T-helper 17 cell (primary cell): ENCODE measurements at places on chromosomes 5 and 9.
A peak's percentile ranks its signal among the peaks of the same experiment; 100 is the strongest.

DNA sequence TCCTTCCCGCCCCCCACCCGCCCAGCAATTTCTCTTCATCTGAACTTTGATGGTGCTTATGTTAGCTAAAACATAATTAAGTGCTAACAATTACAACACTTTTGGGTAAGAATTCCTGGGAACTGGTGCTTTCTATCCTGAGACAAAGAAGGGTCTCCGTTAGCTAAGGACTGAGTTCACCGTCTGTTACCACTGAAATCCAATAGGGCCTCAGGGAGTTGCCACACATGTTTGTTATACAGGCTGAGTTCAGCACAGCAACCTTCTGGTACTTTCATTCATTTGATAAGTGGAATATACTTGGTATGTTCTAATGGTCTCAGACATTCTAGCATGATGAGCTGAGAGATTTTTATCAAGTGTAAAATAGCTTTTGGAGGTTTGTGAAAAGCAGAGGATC is 437.9 kb downstream of the EFNA5 start:
- no peak overlapping the region for H3K27ac ChIP-seq
- DNase-seq, result no peak
- no peaks in the 10 kb centered on the region for H3K36me3 ChIP-seq
- H3K4me1 ChIP-seq, result no peaks in the 10 kb centered on the region
- no peaks in the 10 kb centered on the region for H3K27me3 ChIP-seq
- no peak overlapping the region for H3K4me3 ChIP-seq

- H3K4me3 ChIP-seq, result no peak overlapping the region
- H3K36me3 ChIP-seq, result peaks cover 5% of the 10 kb centered on the region
- H3K4me1 ChIP-seq, result no peaks in the 10 kb centered on the region
- no peak overlapping the region for H3K27ac ChIP-seq
- no peaks in the 10 kb centered on the region for H3K27me3 ChIP-seq
These were observed 26.1 kb upstream of the LARP1 start for GRCh38 chr5:154728939-154729588.

DNA sequence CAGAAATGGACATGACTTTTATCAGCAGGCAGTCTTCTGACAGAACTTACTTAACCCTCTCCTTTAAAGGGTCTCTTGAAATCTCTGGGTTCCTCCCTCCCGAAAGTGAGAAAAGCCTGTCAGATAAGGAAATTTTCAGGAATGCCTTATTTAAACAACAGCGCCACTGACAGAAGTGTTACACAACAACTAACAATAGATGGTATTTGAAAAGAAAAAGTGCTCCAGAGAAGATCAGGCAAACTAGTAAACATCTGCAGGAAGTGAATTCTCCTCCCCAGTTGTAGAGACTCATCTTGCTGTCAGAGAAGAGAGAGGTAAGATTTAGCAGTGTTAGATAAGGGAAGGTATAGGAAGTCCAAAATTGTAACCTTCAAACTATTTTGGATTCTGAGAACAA is 107.2 kb upstream of the NFIL3 start:
- H3K27ac ChIP-seq, result no peak overlapping the region
- H3K36me3 ChIP-seq, result no peaks in the 10 kb centered on the region
- no peak for DNase-seq
- no peak overlapping the region for H3K4me3 ChIP-seq
- H3K4me1 ChIP-seq, result peaks cover 3% of the 10 kb centered on the region

- H3K4me3 ChIP-seq, result no peak overlapping the region
- H3K36me3 ChIP-seq, result no peaks in the 10 kb centered on the region
- H3K27ac ChIP-seq, result no peak overlapping the region
- no peak for DNase-seq
- H3K27me3 ChIP-seq, result no peaks in the 10 kb centered on the region
- H3K4me1 ChIP-seq, result peaks cover 7% of the 10 kb centered on the region
These were observed 44.7 kb upstream of the DMAC1 start for GRCh38 chr9:7844242-7844641.

GRCh38 chr9:93049491-93049890 is 9.0 kb upstream of the SUSD3 start:
- peaks cover 20% of the 10 kb centered on the region for H3K4me1 ChIP-seq
- peak overlapping the region; percentile 41 for H3K27ac ChIP-seq
- H3K36me3 ChIP-seq, result no peaks in the 10 kb centered on the region
- no peak overlapping the region for H3K4me3 ChIP-seq
- no peaks in the 10 kb centered on the region for H3K27me3 ChIP-seq
- no peak for DNase-seq

DNA sequence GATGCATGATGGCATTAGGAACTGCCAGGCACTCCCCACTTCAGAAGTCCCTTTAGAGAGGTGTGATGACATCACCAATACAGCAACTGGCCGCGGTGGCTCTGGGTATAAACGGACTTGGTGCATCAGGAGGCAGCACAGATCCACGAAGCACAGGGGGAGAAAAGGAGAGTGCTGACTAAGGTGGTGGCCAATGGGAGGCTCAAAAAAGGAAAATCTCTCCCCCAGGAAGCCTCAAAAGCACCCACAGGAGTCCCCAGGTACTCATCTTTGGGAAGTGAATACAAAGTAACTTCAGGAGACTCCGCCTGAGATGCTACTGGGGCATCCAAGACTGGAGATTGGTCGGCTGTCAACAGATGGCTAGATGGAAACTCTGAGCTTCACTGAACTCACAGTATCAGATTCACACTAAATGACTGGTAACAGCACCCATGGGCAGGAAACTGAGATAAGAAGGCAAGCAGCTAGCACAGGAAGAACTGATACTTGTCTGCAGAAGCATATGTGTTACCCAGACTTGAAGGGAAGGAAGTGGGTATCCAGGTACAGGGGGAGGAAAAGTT is 7.6 kb downstream of the TTC39B start:
- H3K27me3 ChIP-seq, result no peaks in the 10 kb centered on the region
- peak overlapping the region; percentile 88 for H3K4me3 ChIP-seq
- peaks cover 52% of the 10 kb centered on the region for H3K4me1 ChIP-seq

DNA sequence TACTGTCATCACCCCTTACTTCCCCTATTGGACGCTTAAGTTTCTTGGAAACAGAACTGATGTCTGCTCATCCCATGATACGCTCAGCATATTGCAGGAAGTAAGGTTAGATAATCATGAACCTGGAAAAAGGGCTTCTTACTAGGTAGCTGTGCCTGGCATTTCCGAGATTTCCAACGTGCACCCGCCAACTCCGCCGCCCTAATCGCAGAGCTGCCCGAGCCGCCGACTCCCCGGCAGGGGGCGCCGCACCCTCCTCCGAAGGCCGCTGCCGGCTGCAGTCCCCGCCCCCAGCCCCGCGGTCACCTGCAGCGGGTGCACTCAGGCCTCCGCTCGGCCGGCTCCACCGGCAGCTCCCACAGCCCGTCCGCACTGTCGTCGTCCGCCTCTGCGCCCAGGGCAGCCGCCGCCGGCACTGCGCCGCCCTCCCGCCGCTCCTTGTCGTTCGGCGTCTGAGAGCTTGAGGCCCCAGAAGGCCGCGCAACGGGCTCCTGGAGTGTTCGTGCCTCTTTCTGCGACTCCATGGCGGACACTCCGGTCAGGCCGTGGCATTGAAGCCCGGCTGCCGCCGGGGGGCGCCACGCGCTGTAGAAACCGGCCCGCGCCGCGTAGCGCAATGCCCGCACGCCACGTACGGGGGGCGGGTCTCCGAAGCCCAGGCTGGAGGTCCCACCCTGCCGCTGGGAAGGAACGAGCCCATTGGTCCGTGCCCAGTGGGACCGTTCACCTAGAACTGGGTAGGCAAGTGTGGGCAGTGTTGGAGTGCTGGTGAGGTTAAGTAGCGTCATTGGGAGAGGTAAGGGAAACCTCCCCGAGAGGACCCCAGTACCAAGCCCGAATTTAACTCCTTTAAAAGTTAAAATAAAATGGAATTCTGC is at the start of gene DTWD2:
Gene DTWD2 (minus strand): TSS at position 560 of the 878 bp plus-strand sequence. CDS start 36 bp downstream, at position 524.
- H3K4me1 ChIP-seq, result peaks cover 15% of the 10 kb centered on the region
- DNase-seq, result peak; percentile 91
- no peaks in the 10 kb centered on the region for H3K27me3 ChIP-seq
- H3K27ac ChIP-seq, result peak within 1 kb of the TSS; percentile 51
- H3K4me3 ChIP-seq, result peak within 1 kb of the TSS; percentile 79
- H3K36me3 ChIP-seq, result no peaks in the 10 kb centered on the region

DNA sequence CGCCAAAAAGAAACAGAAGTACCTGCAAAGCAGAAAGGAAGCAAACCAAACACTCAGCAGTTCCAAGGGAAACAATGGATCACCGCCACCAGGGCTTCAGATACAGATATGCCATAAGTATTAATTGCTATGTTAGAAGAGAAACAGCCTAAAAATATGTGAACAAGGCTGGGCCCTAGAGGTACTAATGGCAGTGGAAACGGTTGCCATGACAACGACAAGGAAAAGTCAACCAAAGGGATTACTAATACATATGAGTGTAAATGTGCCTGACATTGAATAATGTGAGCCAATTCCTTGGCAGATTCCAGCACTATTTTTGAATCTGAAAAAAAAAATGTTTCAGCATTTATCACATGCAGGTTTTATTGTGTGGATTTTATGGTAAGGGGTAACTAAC is 75.0 kb downstream of the CAVIN4 start:
- no peaks in the 10 kb centered on the region for H3K4me1 ChIP-seq
- H3K36me3 ChIP-seq, result no peaks in the 10 kb centered on the region

- peaks cover 5% of the 10 kb centered on the region for H3K36me3 ChIP-seq
- no peak overlapping the region for H3K4me3 ChIP-seq
- DNase-seq, result no peak
- H3K27ac ChIP-seq, result no peak overlapping the region
These were observed 93.5 kb upstream of the ATG10 start for GRCh38 chr5:81878333-81878732.

GRCh38 chr9:37596504-37596903 is 4.1 kb upstream of the TOMM5 start:
- peaks cover 6% of the 10 kb centered on the region for H3K36me3 ChIP-seq
- DNase-seq, result no peak
- peaks cover 36% of the 10 kb centered on the region for H3K27me3 ChIP-seq
- no peak overlapping the region for H3K27ac ChIP-seq
- no peak overlapping the region for H3K4me3 ChIP-seq

- peaks cover 60% of the 10 kb centered on the region for H3K4me1 ChIP-seq
- no peaks in the 10 kb centered on the region for H3K27me3 ChIP-seq
- peak overlapping the region; percentile 96 for H3K27ac ChIP-seq
- no peak for DNase-seq
- H3K36me3 ChIP-seq, result peaks cover 2% of the 10 kb centered on the region
These were observed 11.5 kb downstream of the PRRC2B start for GRCh38 chr9:131405428-131405827.

DNA sequence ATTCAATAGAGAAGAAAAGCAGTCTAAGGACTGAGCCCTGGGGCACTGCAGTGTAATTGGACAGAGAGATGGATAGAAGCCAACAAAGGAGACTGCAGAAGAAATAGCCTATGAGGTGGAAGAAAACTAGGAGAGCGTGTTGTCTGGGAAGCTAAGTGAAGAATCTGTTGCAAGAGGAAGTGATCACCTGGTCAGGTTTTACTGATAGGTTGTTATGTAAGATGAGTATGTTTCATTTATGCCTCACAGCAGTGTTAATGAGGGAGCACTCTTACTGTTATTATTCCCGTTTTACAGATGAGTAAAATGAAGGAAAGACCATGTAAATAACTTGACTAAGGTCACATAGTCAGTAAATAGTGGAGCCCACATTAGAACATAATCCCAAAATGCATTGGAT is 80.0 kb upstream of the GRHPR start:
- H3K4me3 ChIP-seq, result no peak overlapping the region
- H3K36me3 ChIP-seq, result peaks cover 2% of the 10 kb centered on the region
- no peak for DNase-seq

DNA sequence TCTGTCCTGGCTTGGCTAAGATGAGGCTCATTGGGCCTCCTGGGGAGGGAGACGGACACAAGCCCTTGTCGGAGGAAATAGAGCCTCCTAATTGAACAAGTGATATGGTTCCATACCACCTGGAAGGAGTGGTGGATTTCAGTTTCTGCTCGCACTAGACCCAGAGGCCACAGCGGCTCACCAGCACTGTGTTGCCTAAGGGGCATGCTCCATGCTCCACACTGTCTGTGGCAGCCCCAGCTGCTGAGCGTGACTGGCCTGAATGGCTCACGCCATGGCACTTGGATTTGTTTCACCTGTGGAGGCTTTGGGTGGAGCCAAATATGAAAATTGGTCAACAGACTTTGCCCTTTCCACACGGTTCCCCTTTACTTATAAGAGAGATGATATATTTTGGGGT is 181.1 kb downstream of the HSPA4 start:
- H3K4me1 ChIP-seq, result peaks cover 12% of the 10 kb centered on the region
- DNase-seq, result no peak
- peaks cover 26% of the 10 kb centered on the region for H3K27me3 ChIP-seq
- no peak overlapping the region for H3K4me3 ChIP-seq
- H3K27ac ChIP-seq, result no peak overlapping the region

- no peak overlapping the region for H3K4me3 ChIP-seq
- no peak overlapping the region for H3K27ac ChIP-seq
- no peaks in the 10 kb centered on the region for H3K36me3 ChIP-seq
- H3K4me1 ChIP-seq, result peaks cover 18% of the 10 kb centered on the region
- H3K27me3 ChIP-seq, result no peaks in the 10 kb centered on the region
These were observed 60.3 kb upstream of the NEK6 start for GRCh38 chr9:124197177-124198095.

DNA sequence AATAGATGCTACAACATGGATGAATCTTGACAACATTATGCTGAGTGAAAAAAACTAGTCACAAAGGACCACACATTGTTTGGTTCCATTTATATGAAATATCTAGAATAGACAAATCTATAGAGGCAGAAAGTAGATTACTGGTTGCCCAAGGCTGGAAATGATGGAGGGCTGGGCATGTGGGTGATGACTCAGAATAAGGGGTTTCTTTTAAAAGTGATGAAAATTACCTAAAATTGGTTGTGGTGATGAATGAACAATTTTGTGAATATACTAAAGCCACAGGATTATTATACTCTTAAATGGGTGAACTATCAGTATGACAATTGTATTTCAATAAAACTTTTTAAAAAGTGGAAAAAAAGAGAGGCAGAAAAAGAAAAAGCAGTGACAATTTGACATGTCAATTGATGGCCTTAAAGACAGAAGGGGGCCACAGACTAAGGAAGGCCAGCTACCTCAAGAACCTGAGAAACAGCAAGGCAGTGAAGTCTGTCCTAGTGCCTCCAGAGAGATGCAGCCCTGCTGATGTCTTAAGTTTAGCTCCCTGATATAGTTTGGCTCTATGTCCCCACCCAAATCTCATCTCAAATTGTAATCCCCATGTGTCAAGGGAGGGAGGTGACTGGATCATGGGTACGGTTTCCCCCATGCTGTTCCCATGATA is 182.7 kb downstream of the PIK3R1 start:
- H3K27ac ChIP-seq, result no peak overlapping the region
- no peak for DNase-seq
- no peaks in the 10 kb centered on the region for H3K36me3 ChIP-seq
- no peaks in the 10 kb centered on the region for H3K4me1 ChIP-seq
- H3K27me3 ChIP-seq, result no peaks in the 10 kb centered on the region
- no peak overlapping the region for H3K4me3 ChIP-seq

- H3K36me3 ChIP-seq, result peaks cover 6% of the 10 kb centered on the region
- H3K27me3 ChIP-seq, result no peaks in the 10 kb centered on the region
- H3K4me3 ChIP-seq, result no peak overlapping the region
- H3K4me1 ChIP-seq, result no peaks in the 10 kb centered on the region
- DNase-seq, result no peak
- H3K27ac ChIP-seq, result no peak overlapping the region
These were observed 81.2 kb upstream of the TRIM32 start for GRCh38 chr9:116605904-116606341.
